ENCODE measurements at places on chromosomes 13 and 19. TPM values are rescaled to one million over a fixed set of nuclear protein-coding genes. Genes with fewer than 3 reads are reported as not detected.

ICAM3 gene
- total RNA-seq: 14.4 TPM

DNA sequence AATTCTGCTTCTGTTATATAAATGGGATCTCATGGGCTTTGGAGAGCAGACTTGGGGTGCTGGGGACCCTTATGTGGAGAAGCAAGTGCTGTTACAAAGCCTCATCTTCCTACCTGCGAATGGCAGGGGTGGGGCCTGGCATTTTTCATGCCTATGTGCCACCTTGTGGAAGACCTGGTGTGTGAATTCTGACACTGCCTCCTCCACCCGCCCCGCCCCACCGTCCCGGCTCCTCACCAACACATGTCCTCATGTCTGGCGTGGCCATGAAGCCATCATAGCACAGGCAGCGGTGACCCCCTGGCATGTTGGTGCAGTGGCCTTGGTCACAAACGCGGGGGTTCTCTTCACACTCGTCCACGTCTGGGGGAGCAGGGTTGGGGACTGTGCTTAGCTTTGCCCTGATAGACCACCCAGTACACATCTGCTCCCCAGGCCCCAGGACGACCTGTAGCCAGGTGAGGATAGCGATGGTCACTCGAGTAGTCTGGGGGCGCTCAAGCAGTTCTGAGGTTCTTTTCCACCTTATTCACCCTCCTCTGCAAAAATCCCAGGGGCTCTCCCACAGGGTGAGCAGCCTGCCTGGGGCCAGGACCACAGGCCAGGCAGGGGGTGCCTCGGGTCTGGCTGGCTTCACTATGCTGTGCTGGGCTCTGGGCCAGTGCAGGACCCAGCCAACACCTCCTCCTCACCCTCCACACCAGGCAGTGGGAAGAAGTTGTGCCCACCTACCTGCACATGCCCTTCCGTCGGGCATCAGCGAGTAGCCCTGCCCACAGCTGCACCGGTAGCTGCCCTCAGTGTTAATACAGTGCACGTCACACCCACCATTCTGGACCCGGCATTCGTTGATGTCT is 32.7 kb downstream of the FBN3 start:
- no peak for DNase-seq

- no peak for DNase-seq
Measured at GRCh38 chr13:102770435-102770834, 3.2 kb downstream of the TEX30 start.

- DNase-seq: no peak
Measured at GRCh38 chr13:90533866-90534265, 813.6 kb upstream of the MIR17HG start.

MEDAG gene
- total RNA-seq: 11.7 TPM

DLEU7 gene
- not detected for total RNA-seq

CLDND2 gene
- total RNA-seq: 1.0 TPM

MAG gene
- total RNA-seq: not detected

DNA sequence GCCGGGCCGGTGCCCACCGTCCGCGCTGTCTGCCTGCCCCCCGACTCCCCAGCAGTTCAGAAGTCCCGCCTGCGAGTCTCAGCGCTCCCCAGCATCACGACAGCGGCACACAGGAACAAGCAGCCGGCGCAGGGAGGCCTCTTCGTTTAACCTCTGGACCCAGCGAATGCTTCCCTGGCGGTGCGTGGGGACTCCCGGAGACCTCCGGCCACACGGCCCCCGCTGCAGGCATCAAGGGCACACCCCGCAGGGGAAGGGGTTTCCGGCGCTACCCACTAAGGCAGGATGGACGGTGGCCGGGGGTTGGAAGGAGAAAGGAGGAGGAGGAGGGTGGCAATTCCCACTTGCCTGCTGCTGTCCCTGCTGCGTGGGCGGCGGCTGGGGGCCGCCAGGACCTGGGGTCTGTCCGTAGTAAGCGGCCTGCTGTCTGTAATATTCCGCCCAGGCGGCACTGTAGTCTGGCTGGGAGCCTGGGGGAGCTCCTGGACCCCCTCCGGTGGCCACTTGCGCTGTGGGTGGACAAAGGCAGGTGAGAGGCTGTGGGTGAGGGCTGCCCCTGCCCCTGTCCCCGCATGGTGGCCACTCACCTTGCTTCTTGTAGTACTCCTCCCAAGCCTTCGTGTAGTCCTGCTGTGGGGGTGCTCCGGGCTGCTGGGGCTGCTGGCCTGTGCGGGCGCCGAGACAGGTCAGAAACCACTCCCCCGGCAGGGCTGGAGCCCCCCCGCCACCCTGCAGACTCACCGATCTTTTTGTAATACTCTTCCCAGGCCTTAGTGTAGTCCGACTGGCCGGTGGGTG is 9.6 kb downstream of the KHSRP start:
- DNase-seq: no peak

SLC1A6 gene
- total RNA-seq: not detected

DNA sequence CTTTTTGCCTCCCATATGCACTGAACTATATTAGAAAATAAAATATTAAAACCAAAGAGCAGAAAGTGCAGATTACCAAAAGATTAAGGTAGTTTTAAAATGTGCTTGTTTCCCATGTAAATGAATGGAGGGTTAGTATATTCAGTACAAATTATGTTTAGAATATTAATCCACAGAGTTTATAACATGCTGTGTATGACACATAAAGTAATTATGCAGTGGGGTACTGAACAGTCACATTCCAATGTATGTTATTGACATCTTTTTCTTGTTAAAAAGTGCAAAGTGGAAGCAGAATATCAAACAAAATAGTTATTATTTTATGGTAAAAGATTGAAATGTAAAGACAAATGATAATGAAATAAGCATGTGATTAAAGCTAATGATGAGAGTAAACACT is 79.3 kb downstream of the GPC6 start:
- DNase-seq: no peak

DNA sequence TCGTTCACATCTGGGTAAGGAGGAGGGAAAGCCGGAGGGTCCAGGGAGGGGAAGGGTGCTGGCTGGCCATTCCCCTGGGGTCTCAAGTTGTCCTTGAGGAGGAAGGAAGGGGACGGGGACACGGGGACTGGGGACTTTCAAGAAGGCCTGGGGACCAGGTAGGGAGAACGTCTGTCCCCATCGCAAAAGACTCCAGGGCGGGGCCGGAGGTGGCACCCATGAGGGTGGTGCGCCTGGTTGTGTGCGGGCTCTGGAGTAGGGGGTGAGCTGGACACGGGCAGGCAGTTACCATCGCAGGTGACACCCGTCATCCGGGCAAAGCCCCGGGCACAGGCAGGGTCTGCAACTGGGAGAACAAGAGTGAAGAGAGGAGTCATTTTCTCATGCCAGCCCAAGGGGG is 23.4 kb downstream of the FBN3 start:
- no peak for DNase-seq

DNA sequence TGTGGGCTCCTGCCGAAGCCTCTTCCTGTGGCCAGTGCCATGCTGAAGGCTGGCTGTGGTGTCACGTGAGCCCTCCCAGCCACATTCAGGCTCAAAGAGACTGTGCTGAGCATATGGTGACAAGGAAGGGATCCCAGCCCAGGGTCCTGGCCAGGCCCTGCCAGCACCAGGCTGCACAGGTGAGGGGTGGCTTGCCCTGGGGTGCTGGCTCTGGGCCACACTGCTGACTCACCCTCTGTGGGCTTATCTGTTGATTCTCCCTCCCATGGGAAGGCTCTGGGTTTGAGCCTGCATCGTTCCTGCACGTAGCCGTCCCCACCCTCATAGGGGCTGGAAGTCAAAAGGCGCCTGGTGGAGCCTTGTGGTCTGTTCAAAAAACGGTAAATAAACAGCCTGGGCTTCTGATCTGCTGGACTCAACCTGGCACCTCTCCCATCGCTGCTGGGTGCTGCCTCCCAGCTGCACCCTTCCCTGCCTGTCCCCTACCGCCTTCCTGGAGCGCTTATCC is 31.1 kb downstream of the DNM2 start:
- no peak for DNase-seq

- DNase-seq: no peak
Measured at GRCh38 chr13:32426191-32426989, 1.5 kb downstream of the N4BP2L1 start.

AKAP11 gene
- total RNA-seq: 30.6 TPM

All from cardiac septum (tissue), 1 donor.